ENCODE measurements at places on chromosomes 2 and 18.

- DNase-seq = no peak
These were observed 488.7 kb upstream of the ID2 start for GRCh38 chr2:8193146-8193545.

GRCh38 chr2:70560442-70560841, 6.8 kb upstream of the TGFA start:
- no peak for DNase-seq

GRCh38 chr2:169806586-169806985, 7.9 kb downstream of the SSB start:
- DNase-seq = no peak

DNA sequence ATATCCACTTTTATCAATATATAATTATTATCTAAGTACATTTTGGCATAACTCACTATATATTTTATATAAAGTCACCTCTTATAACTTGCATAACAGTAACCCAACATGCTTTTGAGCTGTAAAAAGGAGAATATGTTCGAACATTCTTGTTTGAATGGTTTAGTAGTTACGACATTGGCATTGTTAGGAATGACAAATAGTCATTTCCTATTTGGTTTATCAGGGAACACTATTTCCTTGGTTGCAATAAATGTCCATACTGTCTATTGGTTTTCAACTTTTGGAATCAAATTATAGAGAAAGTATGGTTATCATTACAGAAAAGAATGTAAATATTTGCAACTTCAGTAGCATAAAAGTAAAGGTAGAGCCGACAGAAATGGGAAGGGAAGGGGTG, 124.1 kb downstream of the PARD3B start:
- DNase-seq = no peak

DNA sequence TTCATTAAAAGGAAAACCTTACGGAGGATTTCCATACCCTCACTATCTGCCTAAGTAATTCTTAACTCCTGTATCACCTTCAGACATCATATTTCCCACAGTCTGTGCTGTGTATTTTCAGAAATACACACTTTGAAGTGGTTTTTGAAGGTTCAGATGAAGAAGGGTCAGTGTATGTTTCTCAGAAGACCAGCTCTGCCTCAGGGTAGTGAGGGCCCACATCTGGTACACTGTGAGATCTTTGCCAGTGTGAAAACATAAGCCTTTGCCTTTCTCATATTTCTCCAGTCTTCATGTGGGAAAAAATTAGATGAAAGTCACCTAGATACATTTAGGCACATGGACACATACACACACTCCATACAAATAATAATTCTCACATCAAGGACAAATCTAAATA, 408.4 kb downstream of the RIT2 start:
- no peak for DNase-seq

DNA sequence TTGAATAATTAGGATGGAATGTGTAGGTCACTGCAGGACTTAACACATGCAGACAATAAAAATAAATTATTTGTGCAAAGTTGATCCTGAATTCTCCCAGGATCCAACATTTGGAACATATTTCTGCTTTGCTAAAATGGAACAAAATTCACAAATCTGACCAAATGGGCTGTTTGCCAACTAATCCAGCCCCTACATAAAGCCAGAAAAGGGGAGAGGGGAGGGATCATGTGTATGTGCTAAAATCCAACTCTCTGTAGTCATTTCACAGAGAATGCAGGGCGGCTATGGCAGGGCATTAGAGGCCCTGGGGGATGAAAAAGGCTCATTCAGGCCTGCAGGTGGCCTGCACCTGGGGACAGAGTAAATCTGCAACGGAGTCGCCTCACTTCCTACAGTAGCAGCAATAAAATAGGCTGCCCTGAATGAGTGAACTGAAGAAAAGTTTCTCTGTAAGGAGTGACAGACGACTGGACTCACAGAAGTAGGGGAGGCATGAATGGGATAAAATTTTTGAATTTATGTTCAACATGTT, 4.0 kb upstream of the ZFP36L2 start:
- DNase-seq = no peak

- peak; percentile 13 for DNase-seq
These were observed 138.8 kb downstream of the ATAD2B start for GRCh38 chr2:23788100-23788499.

GRCh38 chr2:105827351-105828096, 82.8 kb downstream of the NCK2 start:
- no peak for DNase-seq

DNA sequence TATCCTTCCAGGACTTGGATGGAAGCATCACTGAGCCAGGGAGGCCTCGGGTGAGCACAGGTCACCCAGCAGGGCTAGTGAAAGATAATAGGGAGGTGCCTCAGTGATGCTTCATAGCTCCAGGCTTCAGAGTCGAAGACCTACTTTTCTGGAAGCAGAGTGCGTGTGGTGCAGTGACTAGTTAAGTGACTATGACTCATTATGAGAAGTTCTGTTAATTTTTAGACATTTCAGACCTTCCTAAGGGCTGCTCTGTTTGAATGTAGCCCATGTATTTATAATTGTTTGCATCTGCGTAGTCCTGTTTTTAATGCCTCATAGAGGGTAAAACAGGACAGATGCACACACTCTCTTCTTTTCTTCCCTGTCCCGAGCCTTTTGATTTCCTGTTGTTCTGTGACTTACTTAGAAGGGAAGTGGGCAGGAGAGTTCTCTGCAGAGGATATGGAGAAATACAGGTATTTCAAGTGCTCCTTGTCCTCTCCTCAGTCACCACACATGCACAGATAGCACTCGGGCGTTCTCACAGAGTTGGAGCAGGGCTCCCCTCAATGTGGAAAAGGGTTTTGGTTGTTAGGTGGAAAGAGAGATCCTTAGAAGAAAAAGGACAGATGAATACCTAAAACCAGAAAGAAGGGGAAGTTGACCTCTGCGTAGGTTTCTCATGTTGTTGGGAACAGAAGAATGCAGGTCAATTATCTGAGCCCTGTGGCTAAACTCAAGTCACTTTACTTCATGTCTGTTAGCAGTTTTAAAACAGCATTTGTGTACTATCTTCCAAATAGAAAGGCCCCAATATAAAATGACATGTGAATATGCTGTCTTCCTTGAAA, 34.7 kb downstream of the RALB start:
- DNase-seq = peak; percentile 22

DNA sequence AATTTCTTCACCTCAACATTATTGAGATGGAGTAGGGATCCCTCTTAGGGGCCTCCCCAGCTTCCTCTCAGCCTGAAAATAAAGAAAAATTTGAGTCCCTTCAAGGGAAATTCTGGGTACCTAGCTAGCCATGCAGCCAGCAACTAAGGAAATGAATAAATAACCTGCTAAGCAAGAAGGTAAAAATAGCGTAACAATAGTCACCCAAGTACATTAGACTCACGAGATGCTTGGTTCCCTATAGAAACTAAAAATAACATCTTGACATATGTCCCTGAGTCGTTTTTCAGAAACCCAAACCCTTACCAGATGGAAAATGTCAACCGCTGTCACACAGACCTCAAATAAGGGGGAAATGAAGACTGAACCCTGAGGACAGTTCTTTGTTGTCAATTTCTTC, 51.9 kb downstream of the CACNB4 start:
- DNase-seq = no peak

DNA sequence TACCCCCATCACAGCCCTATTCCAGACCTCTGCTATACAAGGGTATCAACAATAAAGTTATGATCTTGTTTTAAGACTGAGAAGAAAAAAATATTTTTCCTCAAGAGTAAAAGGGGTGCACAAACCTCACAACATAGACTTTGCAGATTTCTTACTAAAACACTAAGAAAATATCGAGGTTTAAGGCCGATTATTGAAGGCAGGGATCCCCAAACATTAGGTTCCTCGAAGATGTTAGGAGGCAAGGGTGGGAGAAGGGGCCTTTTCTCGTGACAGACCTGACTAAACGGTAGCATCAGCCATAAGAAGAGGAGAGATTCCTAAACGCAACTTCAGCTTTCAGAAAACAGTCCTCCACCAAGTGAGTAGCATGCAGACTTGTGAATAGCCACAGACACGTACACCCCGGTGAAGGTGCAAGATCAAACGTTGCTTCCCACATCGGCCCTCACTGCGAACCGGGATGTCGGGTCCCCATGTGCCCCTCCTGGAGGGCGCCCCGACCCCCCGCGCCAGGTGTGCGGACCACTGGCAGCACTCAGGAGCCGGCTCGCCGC, 678 bp downstream of the PIAS2 start:
- peak; percentile 34 for DNase-seq

- no peak for DNase-seq
These were observed 484.1 kb downstream of the FBXO15 start for GRCh38 chr18:73663581-73663980.

DNA sequence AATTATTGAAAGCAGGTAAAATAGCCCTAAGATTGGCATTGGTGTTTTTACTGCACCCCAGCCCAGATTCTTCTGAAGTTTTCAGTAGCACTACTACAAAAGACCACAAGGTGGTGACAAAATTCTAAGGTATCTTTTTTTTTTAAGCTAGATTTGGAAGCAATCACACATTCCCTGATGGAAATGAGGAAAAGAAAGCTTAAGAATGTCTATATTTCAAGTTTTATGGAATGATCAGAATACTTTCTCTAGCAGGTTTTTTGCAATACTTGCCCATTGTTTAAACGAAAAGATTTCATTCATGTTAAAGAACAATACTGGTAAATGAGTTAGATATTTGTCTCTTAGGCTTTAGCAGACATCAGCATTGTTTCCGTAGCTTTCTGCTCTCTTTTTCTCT, 32.1 kb upstream of the ZNF638 start:
- peak; percentile 39 for DNase-seq

All from CD4-positive, alpha-beta T cell treated with Interleukin-2 at 100 ng/mL for 4 hours (primary cell).